ENCODE measurements at places on chromosomes 2 and 18.
A peak's percentile ranks its signal among the peaks of the same experiment; 100 is the strongest.

DNA sequence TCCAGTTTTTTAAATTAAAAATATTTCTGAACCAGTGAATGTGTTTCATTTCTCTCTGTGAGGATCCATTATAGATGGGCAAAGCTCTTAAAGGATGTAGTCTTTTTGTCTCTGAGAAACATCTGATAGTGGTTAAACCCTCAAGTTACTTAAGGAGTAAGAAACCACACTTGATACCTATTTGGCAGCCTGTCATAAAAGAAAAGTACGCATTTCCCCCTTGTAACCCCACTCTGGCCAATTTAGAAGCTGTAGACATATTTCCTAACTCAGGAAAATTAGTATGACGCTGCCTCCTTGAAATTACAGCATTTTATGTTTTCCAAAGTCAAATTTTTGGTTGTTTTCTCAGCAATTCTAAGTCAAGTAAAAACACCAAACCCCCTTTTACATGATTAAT, 2.0 kb downstream of the STAT4 start:
- no peak for DNase-seq

GRCh38 chr2:215979620-215980019, 33.7 kb downstream of the MREG start:
- no peak for DNase-seq

- no peak for DNase-seq
These were observed 98.0 kb downstream of the STPG4 start for GRCh38 chr2:47056868-47057686.

DNA sequence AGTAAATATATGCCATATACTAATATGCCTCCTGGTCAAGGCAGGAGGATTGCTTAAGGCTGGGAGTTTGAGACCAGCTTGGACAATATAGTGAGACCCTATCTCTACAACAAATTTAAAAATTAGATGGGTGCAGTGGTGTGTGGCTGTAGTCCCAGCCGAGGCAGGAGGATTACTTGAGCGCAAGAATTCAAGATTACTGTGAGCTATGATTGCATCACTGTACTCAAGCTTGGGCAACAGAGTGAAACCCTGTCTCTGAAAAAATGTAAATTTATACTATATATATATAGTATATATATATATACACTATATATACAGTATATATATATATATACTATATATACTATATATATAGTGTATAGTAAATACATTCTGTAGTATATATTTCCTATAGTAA, 30.0 kb upstream of the NPC1 start:
- no peak for DNase-seq

- no peak for DNase-seq
These were observed 54.8 kb upstream of the STRN start for GRCh38 chr2:37020887-37021796.

DNA sequence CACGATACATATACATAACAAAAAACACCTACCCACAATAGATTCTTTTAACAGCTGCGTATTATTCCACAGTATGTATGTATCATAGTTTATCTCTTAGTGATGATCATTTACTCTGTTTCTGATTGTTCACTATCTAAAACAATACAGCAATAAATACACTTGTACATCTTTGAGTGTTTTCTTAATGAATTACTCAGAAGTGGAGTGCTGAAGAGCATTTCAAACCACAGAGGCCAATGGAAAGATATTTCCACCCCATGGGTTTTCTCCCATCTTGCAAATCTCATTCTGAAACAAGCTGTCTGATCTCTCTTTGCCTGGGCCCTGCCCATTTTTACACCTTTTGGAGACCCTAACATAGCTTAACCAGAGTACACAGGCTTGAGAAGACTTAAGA, 113.8 kb upstream of the KLF7 start:
- no peak for DNase-seq

DNA sequence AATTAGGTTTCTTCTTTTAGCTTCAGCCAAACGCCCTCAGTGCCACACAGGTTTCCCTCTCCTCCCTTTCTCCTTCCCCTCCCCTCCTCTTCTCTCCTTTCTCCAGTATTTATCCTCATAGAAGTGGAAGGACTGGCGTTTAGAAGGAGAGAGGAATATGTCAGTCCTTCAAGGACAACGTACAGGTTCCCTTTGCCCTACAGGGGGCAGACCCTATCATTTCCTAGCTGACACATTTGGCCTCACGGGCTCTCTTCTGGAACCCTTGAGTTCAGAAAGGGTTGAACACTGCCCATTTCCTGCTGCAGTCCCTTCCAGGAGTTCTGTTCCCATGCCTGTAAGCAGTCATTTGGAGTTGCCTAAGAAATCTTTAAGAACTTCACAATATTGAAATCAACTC, 46.1 kb downstream of the CDCA7 start:
- DNase-seq, result no peak

DNA sequence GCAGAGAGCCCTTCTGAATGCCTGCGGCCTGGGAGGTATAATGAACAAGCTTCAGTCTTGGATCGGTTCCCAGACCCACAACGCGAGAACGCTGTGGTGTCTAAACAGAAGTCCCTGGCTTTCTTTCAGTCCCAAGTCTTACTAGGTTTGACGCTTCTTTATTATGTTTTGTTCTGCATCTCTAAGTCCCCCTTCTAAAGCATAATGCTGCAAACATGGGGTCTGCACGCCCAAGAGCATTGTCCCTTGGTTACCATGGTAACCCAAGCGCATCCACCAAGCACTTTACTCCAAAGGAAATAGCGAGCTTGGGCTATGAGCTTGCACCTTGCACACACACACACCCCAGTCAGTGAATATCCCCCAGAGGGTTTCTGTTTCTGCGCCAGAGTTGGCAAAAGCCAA, 193.7 kb downstream of the INO80D start:
- DNase-seq, result peak; percentile 55

DNA sequence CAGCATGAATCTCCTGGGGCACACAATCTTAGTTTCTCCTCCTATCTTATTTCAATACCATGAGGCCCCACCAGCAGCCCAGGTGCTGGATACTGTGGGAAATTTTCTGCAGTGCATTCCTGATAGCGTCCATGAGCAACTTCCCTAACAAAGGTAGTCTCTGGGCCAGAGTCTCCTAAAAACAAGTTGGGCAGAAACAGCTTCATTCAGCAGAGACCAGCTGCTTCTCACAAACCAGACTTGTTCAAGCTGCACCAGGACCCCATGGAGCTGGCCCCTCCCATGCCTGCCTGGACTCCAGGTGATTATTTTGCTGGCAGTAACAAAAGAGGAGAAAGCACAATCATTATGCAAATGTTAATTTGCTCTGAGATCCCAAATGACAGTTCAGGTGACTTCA, 31.4 kb downstream of the MYO5B start:
- no peak for DNase-seq

- no peak for DNase-seq
These were observed 31.4 kb downstream of the COLEC11 start for GRCh38 chr2:3626118-3626811.

DNA sequence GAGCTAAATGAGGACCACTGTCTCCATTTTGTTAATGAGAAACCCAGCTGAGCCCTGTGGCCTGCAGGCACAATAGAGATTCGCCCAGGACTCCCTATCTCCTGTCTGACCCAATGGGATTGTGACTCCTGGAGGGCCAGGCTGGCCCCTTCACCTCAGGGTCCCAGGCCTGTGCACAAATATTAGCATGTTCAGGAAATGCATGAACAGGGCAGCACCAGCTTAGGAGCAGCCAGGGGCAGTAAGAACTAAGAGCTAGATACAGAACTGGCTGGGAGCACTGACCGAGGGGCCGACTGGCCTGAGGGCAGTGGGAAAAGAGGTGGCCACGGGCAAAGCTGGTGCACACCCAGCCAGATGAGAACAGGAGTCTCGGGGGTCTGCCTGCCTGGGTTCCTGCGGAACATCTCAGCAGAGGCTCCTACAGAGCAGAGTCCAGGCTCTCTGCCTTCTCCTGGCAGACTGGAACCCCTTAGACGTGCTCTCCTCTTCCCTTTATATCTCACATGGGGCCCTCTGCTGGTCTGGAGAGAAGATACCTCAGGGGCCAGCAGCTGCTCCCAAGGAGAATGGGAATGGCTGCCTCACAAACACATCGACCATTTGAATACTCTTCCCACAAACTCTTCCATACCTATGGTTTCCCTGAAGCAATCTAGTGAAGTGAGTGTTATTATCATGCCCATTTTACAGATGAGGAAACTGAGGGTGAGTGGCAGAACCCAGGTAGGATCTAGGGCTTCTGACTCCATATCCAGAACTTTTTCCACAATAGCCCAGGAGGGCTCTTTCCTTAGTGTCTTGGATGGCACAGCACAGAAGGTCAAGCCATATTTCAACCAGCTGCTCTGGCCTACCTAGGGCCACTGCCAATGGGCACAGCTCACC, 77.6 kb upstream of the OTOF start:
- DNase-seq, result no peak
